Fibroblast of skin of left quadriceps (primary cell): ENCODE measurements at places on chromosomes 6 and 20.
A peak's percentile ranks its signal among the peaks of the same experiment; 100 is the strongest.

GRCh38 chr6:45658958-45659357 is 281.2 kb upstream of the SUPT3H start:
- DNase-seq, result no peak

DNA sequence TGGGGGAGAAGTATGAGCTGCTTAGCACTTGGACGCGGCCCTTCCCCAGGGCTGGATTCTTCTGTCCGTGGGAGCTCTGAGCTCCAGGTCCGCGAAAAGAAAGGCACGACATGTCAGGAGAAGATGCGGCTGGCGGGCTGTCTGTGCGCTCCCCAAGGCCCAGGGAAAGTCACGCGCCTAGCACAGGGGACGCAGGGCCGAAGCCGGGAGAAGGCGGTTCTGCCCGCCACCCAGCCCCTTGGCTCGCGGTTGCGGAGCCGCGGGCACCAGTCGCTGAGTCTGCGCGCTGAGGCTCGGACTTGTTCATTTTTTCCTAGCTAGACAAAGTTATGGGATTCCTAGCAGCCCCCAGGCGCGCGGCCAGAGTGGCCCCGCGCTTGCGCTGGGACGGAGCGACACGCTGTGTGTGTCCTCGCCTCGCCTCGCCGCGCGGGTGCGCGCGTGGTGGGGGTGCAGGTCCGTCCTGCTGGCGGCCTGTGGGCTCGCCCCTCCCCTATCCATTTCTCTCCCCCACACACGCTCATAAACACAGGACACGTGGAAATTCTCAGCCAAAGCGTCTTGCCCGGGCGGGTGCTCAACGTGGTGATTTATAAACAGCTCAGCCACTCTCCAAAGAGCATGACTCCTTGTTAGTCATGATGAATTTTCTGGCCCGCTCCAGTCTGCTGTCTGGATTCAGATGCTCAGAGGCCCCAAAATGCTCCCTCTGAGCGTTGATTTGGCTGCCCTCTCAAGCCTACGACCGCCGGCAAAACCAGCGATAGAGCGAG is 1.9 kb upstream of the POU3F2 start:
- DNase-seq, result no peak

- peak; percentile 22 for DNase-seq
Observed at GRCh38 chr20:10761232-10761631, 87.4 kb upstream of the JAG1 start.

GRCh38 chr6:168541307-168541706 is 100.3 kb downstream of the SMOC2 start:
- no peak for DNase-seq

- DNase-seq, result no peak
Observed at GRCh38 chr6:52391599-52391998, 28.5 kb upstream of the EFHC1 start.
